ENCODE measurements at places on chromosomes 11 and 22. TPM values are rescaled to one million over a fixed set of nuclear protein-coding genes. Genes with fewer than 3 reads are reported as not detected.

CARNS1 gene
- 0.16 TPM for total RNA-seq

APOL4 gene
- total RNA-seq: 15.0 TPM

RTN4R gene
- total RNA-seq: 0.48 TPM

DGCR6 gene
- total RNA-seq: 11.5 TPM

PARVA gene
- 50.5 TPM for total RNA-seq

CHADL gene
- 3.7 TPM for total RNA-seq

OR5P2 gene
- total RNA-seq: 6.6 TPM

RIMBP3C gene
- not detected for total RNA-seq

OR51E2 gene
- total RNA-seq: not detected

SERPING1 gene
- 823 TPM for total RNA-seq

SCN3B gene
- 1.9 TPM for total RNA-seq
